ENCODE measurements at places on chromosomes 2 and 18.
A peak's percentile ranks its signal among the peaks of the same experiment; 100 is the strongest.

GRCh38 chr2:192196421-192197194 is 1.9 kb upstream of the TMEFF2 start:
- H3K4me3 ChIP-seq = peak overlapping the region; percentile 43
- no peaks in the 10 kb centered on the region for H3K27me3 ChIP-seq
- DNase-seq = no peak
- no peak overlapping the region for H3K27ac ChIP-seq

- peaks cover 4% of the 10 kb centered on the region for H3K4me1 ChIP-seq
- no peak overlapping the region for H3K27ac ChIP-seq
- no peak for DNase-seq
- H3K36me3 ChIP-seq = peaks cover 12% of the 10 kb centered on the region
Observed at GRCh38 chr2:65075605-65076344, 19.6 kb downstream of the CEP68 start.

- H3K4me1 ChIP-seq = no peaks in the 10 kb centered on the region
- no peak for DNase-seq
- H3K36me3 ChIP-seq = no peaks in the 10 kb centered on the region
- no peaks in the 10 kb centered on the region for H3K27me3 ChIP-seq
- no peak overlapping the region for H3K27ac ChIP-seq
Observed at GRCh38 chr2:217966423-217967070, 36.2 kb downstream of the TNS1 start.

DNA sequence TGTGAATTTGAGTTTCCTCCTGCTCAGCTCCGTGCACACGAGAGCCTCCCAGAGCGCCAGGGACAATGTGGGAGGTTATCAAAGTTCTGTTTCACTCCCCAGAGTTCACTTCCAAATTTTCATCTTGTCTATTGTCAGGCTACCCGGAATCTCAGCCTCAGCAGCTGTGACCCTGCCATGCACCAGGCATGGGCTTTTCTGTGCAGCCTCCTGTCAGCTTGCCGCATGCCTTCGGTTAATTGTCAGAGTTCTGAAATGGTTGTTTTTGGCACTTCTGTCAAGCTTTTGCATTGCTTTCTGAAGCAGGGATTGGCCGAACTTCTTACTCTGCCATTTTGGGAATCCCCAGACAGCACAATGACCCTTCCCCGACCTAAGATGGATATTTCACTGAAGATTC is 60.4 kb downstream of the SH3YL1 start:
- no peak overlapping the region for H3K4me3 ChIP-seq
- DNase-seq = no peak
- H3K4me1 ChIP-seq = no peaks in the 10 kb centered on the region
- H3K36me3 ChIP-seq = no peaks in the 10 kb centered on the region

DNA sequence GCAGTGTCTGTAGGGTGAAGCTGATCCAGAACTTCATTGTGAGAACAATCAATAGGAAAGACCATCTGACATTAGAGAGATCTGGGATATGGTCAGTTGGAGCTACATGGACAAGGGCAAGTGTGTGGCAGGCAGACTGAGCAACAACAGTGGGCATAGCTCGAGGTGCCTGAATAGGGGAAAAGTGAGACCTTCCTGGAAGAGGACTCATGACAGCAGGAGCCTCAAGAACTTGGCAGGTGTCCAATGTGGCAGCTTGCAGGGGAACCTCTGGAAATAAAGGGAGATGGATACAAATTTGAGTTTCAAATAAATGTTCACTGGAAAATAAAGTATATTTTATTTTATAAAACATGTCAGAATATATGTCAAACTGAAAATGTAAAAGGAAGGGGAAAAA is 117.9 kb downstream of the TANC1 start:
- H3K27me3 ChIP-seq = no peaks in the 10 kb centered on the region
- no peaks in the 10 kb centered on the region for H3K36me3 ChIP-seq
- no peak overlapping the region for H3K27ac ChIP-seq
- H3K4me1 ChIP-seq = peaks cover 5% of the 10 kb centered on the region
- H3K4me3 ChIP-seq = no peak overlapping the region

GRCh38 chr2:47249157-47249900 is 94.2 kb upstream of the STPG4 start:
- no peak overlapping the region for H3K4me3 ChIP-seq
- peaks cover 9% of the 10 kb centered on the region for H3K4me1 ChIP-seq
- no peaks in the 10 kb centered on the region for H3K36me3 ChIP-seq
- DNase-seq = no peak

DNA sequence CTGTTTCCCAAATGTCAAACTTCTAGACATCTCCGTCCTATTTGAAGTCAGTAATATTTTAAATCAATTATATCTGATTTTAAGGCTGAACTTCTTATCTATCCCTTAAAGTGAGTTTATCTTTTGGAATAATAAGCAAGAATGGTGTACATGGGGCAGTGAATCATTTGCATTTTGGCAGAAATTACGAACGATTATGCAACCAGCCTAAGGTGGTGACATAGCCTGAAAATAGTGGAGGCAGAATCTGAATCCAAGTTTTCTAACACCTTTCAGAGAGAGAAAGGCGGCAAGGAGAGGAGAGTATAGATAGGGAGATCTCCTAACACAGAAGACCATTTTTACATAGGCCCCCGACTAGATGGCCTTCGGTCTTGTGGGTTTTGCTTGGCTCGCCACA is 10.7 kb downstream of the ZBTB14 start:
- H3K27me3 ChIP-seq = no peaks in the 10 kb centered on the region
- no peak for DNase-seq
- no peak overlapping the region for H3K4me3 ChIP-seq

DNA sequence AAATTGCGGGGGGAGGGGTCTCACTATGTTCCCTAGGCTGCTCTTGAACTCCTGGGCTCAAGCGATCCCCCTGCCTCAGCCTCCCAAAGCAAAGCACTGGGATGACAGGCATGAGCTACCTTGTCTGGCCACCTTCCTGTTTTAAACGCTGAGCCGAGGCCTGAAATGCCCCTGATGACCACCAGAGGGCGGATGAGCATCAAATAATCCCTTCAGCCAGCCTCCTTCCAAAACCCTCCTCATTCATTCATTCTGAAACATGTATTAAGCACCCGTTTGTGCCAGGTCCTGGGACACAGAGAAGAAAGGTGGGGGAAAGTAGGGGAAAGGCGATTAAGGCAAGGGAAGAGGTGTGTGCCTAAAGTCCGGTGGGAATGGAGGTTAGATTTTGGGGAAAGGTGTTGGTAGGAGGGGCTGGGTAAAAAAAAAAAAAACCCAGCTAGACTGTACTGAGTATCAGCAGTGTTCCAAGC is 30.7 kb upstream of the PTMA start:
- no peaks in the 10 kb centered on the region for H3K36me3 ChIP-seq
- DNase-seq = peak; percentile 73
- no peaks in the 10 kb centered on the region for H3K27me3 ChIP-seq
- H3K4me3 ChIP-seq = no peak overlapping the region
- H3K4me1 ChIP-seq = peaks cover 83% of the 10 kb centered on the region

DNA sequence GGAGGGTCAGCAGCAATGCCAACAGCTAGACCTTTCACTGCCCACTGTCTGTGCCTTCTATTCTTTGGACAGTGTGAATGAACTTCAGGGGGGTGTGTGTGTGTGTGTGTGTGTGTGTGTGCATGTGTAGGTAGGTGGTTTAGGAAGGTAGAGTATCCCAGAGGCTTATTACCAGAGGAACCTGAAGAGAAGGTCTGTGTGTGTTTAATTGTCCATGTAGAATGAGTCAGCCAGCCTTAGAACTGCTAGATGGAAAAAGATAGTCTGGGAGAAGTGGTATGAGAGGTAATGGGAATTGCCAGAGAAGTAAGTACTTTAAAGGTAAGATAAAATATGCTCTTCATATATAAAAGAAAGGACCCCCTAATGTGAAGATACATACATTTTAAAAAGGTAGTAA is 522.2 kb downstream of the PIK3C3 start:
- no peaks in the 10 kb centered on the region for H3K27me3 ChIP-seq
- no peaks in the 10 kb centered on the region for H3K36me3 ChIP-seq
- H3K4me3 ChIP-seq = no peak overlapping the region

DNA sequence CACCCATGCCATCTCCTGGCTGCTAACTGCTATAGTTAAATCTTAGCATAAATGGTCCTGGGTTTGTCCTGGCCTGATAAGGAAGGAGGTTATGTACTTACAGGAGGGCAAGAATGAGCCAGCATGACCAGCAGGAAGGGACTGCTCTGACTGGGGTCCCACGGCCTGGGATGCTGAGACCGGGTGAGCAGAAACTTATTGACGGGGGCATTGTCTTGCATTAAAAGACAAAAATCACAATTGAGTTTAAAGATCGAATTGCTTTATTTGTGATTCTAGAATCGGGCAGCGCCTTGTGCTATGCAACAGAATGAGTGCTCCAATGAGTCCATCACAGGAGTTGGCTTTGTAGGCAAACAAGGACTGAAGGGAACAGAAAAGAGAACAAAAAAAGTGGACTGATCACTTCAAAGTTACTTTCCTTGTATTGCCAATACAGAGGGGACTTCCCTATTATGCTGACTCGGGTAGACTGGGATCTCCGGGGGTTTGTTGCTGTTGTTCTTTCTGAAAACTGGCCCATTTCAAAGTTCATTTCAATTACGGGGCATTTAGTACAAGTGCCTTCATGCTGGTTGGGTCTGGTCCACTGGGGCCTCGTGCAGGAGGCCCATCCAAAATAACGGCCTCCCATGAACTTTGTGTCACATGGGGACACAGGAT is 87.1 kb upstream of the SLC66A3 start:
- no peak overlapping the region for H3K4me3 ChIP-seq
- no peaks in the 10 kb centered on the region for H3K27me3 ChIP-seq
- no peaks in the 10 kb centered on the region for H3K4me1 ChIP-seq
- no peak overlapping the region for H3K27ac ChIP-seq
- no peaks in the 10 kb centered on the region for H3K36me3 ChIP-seq

- no peak overlapping the region for H3K27ac ChIP-seq
- H3K4me3 ChIP-seq = no peak overlapping the region
- no peaks in the 10 kb centered on the region for H3K27me3 ChIP-seq
- no peak for DNase-seq
- peaks cover 4% of the 10 kb centered on the region for H3K4me1 ChIP-seq
- no peaks in the 10 kb centered on the region for H3K36me3 ChIP-seq
Observed at GRCh38 chr2:72778410-72778809, 47.4 kb downstream of the EXOC6B start.

GRCh38 chr18:45399146-45399545 is 216.1 kb upstream of the SLC14A2 start:
- H3K36me3 ChIP-seq = no peaks in the 10 kb centered on the region
- no peaks in the 10 kb centered on the region for H3K4me1 ChIP-seq

DNA sequence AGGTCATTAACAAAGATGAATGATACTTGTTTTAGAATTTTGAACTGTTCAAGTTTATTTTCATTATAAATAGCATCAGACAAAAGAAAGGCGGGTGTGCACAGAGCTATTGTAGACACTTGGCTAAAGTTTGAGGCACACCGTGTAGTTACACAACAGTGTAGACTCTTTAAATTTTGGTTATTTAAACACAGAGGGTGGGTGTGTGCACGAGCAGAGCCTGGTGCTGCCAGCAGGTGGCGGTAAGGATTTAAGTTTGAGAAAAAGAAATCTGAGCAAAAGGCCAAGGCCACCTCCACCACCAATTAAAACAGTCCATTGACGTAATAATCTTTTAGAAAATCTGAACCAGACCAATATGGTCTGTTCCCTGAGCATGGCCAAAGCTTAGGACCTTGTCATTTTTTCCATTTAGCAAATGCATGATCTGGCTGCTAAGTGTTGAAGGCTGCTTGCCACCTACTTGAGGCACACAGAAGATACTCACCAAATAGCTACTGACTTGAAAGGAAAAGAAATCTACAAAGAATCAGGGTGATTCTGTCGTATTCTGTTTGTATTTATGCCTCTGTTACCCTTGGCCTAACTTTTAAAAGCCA is 14.3 kb downstream of the COPS7B start:
- H3K27me3 ChIP-seq = no peaks in the 10 kb centered on the region
- H3K27ac ChIP-seq = no peak overlapping the region
- H3K36me3 ChIP-seq = peaks cover 33% of the 10 kb centered on the region
- no peak overlapping the region for H3K4me3 ChIP-seq
- peak; percentile 32 for DNase-seq

DNA sequence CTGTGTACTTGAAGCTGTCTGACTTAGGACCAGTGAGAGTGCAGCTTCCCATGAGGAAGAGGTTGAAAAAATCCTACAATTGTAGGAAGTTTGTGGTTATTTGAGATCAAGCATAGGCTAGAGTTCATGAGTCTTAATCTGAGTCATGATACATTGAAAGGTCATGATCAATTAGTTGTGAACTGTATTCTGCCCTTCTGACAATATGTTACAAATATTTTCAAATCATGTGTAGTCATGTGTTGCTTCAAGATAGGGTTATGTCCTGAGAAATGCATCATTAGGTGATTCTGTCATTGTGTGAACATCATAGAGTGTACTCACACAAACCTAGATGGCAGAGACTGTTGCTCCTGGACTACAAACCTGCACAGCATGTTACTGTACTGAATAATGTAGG is 68.4 kb upstream of the MFF start:
- no peaks in the 10 kb centered on the region for H3K4me1 ChIP-seq
- H3K36me3 ChIP-seq = no peaks in the 10 kb centered on the region
- DNase-seq = no peak
- no peak overlapping the region for H3K27ac ChIP-seq

DNA sequence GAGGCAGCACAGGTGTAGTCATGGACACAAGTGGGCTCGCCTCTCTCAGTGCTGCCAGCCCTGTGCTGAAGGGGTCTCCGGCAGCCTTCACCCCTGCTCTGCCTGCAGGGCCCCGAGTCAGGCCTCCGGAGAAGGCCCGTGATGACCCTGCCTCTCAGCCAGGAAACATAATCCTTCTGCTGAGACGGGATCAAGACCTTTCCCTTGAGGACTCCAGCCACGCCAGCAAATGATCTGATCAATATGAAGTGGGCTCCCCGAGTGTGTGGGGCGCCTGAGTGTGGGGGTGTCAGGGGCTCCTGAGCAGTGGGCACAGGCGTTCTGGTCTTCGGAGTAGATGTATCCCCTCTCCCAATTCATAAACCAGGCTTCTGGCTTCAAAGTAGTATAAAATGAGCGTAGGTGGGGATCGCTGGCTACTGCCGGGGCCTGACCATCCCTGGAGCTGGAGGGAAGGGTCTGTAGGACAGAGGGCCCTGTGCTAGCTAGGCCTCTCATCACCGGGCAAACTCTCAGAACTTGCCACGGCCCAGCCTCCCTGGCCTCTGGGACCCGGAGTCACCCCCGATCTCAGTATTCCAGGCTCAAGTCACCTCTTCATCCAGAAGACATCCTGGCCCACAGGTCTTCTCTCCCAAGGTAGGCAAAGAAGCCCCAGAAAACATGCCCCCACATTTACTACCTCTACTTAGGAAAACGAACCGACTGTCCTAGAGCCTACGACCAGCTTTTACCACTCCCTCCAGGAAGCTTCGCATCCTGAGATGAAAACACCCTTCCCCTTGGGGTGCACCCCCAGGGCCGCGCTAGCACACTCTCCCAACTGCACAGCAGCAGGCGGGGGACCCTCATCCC is 33.6 kb downstream of the CRACDL start:
- no peaks in the 10 kb centered on the region for H3K4me1 ChIP-seq
- H3K27ac ChIP-seq = no peak overlapping the region
- DNase-seq = no peak
- H3K4me3 ChIP-seq = no peak overlapping the region

GRCh38 chr2:14932285-14932684 is 299.8 kb downstream of the LRATD1 start:
- H3K27me3 ChIP-seq = no peaks in the 10 kb centered on the region
- H3K4me1 ChIP-seq = no peaks in the 10 kb centered on the region
- no peaks in the 10 kb centered on the region for H3K36me3 ChIP-seq
